ENCODE measurements at places on chromosomes 3 and 15.

DNA sequence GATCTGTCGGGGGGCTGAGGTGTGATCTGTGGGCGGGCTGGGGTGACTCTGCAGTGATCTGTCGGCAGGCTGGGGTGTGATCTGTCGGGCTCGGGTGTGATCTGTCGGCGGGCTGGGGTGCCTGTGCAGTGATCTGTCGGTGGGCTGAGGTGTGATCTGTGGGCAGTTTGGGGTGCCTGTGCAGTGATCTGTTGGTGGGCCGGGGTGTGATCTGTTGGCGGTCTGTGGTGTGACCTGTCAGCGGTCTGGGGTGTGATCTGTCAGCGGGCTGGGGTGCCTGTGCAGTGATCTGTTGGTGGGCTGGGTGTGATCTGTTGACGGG is 205.1 kb downstream of the XXYLT1 start:
- no peak for DNase-seq

- no peak for DNase-seq
Observed at GRCh38 chr3:35088943-35089342, 550.4 kb upstream of the ARPP21 start.

DNA sequence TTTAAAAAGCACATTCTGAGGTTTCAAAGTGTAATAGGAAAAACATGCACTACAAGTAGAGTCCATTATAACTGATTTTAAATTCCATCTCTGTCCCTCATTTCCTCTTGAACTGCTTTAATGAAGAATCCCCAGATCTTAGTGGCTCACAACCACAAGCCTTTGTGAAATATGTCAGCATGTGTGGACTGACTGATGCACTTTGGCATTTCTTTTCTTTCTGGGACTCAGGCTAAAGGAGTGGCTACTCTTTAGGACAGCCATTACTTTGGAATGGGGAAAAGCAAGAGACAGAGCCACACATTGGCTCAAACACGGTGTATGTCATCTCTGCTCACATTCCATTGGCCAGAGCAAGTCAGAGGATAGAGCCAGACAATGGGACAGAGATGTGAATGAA is 139.6 kb downstream of the GRM7 start:
- DNase-seq: no peak

DNA sequence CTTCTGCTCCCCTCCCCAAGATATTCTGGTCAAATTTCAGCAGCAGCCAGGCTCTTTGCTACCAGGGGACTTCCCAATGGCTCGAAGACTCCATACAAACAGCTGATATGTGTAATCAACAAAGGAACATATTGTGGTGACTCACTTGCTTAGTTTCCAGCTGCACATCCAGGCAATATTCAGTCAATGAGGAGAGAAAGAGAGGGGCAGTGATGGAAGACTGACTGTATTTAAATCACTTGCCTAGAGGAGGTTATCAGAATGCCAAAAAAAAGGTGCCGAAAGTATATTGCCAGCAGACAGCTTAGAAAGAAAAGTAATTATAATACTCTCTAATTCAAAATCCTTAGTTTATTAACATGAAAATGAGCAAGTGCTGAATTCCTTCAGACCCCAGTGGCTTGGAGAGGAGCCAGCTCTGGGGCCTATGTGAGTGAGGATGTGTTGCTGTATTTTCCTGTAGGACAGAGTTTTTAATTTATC is 236.5 kb downstream of the LRTM1 start:
- no peak for DNase-seq

DNA sequence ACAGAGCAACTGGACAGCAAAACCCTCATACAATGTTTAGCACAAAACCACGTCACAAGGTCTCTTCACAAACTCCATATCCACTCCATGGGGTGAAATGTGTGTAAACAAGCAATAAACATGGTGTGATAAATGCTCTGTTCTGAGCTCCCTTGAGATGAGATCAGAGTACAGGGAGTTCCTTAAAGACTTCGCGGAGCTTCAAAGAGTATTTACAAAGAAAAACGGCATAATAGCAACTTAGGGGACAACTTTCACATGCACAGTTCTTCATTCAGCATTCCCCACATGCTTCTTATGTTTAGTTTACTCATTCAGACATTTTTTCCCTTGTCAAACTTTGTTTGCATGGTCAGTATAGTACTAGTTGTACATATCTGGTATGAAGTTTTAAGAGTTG is 52.5 kb upstream of the SUCLG2 start:
- DNase-seq: no peak

DNA sequence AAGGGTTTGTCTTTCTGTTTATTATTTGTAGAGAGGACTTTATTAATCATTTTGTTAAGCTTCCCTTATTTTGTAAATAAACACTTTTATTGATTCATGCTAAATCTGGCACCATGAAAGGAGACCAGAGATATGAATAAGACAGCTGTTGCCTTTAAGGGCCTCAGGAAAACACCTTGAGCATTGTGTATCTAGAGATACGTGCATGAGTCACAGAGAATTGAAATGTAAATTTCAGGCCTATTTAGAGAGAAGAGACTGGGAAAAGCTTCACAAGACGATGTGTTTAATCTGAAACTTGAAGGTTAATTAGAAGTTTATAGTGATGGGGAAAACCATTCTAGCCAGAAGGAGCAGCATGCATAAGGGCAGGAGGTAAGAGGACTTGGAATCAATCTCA is 28.6 kb upstream of the UTS2B start:
- DNase-seq: no peak

All from effector CD8-positive, alpha-beta T cell (primary cell).